ENCODE measurements at places on chromosomes 6 and 20. TPM values are rescaled to one million over a fixed set of nuclear protein-coding genes. Genes with fewer than 3 reads are reported as not detected.

- no peak for DNase-seq
Measured at GRCh38 chr6:28107506-28107905, 16.9 kb upstream of the ZSCAN16 start.

DNA sequence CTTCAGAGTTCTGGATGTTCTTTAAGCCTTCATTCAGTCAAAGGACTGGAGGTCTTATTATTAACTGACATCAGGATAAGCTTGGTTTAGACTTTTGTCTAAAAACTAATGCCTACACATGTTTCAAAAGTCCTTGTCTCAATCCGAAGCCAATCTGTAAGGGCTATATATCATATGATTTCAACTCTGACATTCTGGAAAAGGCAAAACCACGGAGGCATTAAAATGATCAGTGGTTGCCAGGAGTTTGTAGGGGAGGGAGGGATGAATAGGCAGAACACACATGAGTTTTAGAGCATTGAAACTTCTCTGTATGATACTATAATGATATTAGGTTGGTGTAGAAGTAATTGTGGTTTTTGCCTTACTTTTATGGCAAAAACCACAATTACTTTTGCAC is 1285.8 kb upstream of the CITED2 start:
- DNase-seq: no peak

GRCh38 chr20:53660078-53660909 is 66.7 kb upstream of the ZNF217 start:
- DNase-seq: peak; percentile 28

DNA sequence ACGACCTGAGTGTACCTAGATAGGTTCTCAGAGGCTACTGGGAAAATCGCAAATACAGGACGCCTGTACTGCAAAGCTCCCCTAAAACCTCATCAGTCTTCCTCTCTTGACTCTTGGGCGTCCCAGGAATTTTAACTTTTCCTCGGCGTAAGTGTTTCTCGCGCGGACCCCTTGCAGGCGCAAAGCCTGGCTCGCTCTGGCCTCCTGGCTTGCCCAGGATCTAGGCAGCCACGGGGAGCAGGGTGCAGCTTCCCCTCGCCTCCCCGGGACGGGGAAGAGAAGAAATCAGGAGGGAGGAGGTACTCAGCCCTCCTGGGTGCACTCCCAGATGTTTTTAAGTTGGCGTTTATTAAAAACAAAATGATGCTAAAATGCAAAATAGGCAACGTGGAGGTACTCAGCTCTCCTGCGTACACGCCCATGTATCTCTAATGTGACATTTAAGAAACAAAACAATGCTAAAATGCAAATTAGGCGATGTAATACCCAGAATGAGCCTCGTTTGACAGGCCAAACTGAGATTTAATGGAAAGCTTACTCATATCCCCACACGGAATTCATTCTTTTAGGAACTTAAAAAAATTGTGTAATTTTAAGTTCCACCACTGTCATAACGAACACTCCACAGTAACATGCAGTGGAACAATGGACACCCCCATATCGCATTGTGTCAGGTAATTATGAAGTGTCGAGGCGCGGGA is 1.6 kb upstream of the SOBP start:
- DNase-seq: no peak

DNA sequence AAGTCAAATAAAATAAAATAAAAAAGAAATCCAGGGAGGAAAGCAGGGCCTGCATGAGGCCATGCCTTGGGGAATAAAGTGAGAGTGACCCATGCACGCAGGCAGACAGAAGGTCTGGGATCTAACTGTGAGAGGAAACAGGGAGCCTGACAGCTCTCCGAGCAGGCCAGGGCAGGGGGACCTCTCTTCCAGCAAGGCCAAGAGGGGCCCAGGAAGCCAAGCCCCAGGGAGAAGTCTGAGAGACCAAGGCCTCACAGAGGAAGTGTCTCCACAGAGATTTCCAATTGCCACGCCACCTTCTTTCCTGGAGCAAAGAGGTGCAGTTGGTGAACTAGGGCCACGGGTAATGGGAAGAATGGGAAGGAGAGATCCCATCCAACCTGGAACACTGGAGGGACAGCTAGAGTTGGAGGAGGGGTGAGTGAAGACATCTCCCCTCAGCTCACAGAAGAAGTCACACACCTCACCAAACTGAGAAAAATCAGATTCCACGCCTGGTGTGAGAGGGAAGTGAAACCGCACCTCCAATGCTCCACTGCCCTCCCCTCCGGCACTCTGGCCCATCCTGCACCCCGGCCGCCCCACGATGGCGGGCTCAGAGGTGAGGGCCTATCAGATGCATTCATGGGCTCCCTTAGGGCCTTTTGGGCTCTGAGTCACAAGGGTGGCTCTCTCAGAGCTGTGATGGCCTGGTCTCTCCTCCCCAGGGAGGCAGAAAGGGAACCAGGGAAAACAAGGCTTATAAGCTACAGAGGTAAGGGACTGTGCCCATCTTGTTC is 25.1 kb upstream of the TAF8 start:
- DNase-seq: peak; percentile 28

- DNase-seq: no peak
Measured at GRCh38 chr20:56766528-56766927, 137.4 kb downstream of the TFAP2C start.

DNA sequence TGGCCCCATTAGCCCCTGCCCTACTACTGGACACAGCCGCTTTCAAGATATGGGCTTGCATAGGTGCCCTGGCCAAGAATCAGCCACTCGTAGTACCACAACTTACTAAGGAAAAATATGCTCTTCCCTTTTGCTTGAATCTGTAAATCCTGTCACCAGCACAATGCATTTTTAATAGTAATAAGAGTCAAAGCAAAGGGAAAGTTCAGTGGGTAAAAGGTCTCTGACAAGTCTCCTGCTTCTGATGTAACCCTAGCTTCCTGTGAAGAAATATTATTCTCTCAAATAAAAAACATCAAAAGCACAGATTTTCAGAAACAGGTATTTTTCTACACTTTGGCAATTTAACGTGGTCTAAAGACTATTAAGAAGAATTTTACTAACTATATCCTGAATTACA is 373.8 kb downstream of the GJA1 start:
- no peak for DNase-seq

GRCh38 chr6:120869397-120869796 is 464.9 kb downstream of the TBC1D32 start:
- DNase-seq: no peak

- peak; percentile 68 for DNase-seq
Measured at GRCh38 chr20:31633339-31633914, 4.3 kb upstream of the COX4I2 start.

The CYP21A2 gene
- total RNA-seq: 3.2 TPM

The UBE2C gene
- 2.1 TPM for total RNA-seq

The DDX39B gene
- total RNA-seq: 196 TPM

Data from right cardiac atrium (tissue), 5 donors.